Left hindlimb (tissue), 1 donor: ENCODE measurements at places on chromosomes 7 and 10.

GRCh38 chr10:82210331-82210730 is 335.3 kb downstream of the NRG3 start:
- DNase-seq = no peak

- no peak for DNase-seq
Measured at GRCh38 chr10:89526358-89526757, 9.0 kb downstream of the SLC16A12 start.

- DNase-seq = no peak
Measured at GRCh38 chr7:67663644-67664043, 667.0 kb downstream of the TYW1 start.

DNA sequence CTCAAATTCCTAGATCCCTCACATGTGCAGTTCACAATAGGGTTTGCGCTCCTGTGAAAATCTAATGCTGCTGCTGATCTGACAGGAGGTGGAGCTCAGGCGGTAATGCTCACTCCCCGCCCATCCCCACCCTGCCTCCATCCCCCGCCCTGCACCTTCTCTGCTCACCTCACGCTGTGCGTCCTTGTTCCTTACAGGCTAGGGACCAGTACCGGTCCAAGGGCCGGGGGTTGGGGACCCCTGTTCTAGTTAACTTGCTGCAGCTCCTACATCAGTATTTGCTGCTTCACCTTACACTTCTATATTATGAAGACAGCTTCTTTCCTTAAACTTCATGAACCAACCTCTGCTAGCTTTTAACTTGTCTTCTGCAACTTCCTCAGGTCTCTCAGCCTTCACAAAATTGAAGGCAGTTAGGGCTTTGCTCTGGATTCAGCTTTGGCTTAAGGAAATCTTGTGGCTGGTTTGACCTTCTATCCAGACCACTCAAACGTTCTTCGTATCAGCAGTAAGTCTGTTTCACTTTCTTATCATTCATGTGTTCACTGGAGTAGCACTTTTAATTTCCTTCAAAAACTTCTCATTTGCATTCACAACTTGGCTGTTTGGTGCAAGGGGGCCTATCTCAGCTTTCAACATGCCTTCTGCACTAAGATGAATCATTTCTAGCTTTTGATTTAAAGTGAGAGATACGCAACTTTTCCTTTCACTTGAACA is 1.7 kb upstream of the TNKS2 start:
- DNase-seq = no peak

GRCh38 chr7:77747178-77747577 is 50.9 kb downstream of the RSBN1L start:
- no peak for DNase-seq

GRCh38 chr10:94413361-94413760 is 11.0 kb downstream of the TBC1D12 start:
- DNase-seq = no peak

- no peak for DNase-seq
Measured at GRCh38 chr7:127158659-127159058, 94.1 kb downstream of the GRM8 start.

GRCh38 chr7:30694218-30694745 is 12.0 kb upstream of the CRHR2 start:
- no peak for DNase-seq

DNA sequence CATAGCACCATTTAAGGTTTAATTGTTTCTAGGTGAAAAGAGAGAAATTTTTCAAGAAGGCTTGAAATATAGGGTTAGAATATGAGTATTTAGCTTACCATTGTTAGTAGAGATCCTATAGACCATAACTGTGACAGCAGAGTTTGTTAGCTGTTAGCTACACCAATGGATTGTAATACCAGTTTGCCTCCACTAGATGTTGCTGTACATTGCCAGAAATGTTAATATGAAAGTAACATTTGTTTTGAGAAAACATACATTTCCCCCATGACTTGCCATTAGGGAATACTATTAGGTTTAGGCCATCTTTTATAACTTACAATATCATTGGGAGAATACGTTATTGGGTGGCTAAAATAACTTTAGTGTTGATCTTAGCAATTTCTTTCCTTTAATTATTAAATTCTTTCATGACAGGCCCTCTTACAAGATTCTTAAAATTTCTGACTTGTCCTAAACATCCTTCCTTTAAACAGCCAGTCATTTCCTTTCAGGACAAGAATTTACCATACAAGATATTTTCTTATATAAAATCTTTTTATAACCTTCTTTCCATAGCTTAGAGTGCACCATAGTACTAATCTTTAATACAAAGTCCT is 39.5 kb downstream of the ZNF117 start:
- DNase-seq = no peak

GRCh38 chr7:101402081-101402779 is 39.6 kb downstream of the COL26A1 start:
- no peak for DNase-seq

DNA sequence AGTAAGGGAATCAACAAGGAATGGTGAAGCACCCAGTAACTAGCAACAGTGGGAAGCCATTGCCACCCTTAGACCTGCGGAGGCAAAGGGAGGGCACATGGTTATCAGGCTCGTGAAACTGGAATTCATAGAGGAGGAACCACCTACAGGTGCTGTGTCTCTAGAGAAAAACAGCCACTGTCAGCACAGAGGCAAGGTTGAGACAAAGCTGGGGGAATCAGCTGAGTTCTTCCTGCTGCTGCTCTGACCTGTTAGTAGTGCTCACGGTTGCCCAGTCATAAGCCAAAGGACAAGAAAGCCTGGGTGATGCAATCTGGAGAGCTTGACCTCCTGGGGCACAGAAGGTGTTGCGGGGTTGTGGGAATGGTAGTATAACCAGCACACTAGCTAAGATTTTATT is 110.1 kb downstream of the TPST1 start:
- no peak for DNase-seq

- no peak for DNase-seq
Measured at GRCh38 chr7:116390363-116390762, 109.2 kb upstream of the CAV2 start.

DNA sequence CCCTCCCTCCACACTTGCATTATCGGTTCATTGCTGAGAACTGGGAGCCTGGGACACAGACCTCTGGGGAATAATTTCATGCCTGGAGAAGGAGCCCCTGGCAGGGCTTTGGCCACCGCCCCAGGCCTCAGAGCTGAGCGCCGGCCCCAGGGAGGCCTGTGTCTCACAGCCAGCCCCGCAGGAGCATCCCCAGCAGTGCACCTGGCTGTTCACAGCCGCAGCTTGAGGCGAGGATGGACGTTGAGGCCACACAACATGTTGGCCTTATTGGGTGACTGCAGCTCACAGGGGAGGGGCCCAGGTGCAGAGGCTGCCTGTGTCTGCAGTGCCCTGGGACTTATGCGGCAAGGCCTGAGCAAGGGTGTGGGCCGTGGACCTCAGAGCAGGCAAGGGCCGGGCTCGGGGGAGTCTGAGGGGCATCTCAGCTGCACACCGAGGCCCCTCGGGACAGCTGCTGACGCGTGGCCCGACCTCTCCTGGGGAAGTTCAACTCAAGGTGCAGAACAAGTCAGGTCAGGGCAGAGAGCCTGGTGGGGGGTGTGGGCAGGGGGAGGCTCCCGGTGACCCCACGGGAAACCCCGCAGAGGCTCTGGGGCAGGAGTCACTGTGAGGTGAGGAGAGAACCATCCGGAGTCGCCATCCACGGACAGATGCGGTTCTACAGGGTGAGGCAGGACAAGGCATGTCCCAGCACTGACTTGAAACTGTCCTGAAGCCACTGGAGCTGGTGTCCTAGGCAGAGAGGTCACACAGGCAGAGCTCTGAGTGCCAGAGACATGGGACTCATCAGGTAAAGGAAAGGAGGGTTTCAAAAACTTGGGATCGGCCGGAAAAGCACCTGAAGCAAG is 13.1 kb upstream of the UBE3C start:
- DNase-seq = no peak

DNA sequence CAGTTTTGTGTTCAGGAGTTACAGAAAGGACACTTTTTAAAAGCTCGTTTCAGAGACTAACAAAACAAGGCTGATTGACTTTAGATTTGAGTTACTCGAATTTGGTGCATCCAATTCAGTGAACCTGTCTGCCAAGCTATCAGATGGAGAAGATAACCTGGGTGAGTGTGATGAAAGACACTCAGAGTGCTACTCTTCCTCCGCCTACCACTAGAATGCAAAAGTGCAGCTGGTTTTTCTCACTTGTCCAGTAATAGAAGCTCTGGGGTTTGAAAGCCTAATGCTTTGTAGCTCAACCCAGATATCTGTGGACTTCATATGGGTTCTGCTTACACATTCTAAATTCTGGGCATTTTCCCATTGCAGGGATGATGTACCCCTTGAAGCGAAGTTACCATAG is 82.8 kb upstream of the NPY start:
- no peak for DNase-seq

DNA sequence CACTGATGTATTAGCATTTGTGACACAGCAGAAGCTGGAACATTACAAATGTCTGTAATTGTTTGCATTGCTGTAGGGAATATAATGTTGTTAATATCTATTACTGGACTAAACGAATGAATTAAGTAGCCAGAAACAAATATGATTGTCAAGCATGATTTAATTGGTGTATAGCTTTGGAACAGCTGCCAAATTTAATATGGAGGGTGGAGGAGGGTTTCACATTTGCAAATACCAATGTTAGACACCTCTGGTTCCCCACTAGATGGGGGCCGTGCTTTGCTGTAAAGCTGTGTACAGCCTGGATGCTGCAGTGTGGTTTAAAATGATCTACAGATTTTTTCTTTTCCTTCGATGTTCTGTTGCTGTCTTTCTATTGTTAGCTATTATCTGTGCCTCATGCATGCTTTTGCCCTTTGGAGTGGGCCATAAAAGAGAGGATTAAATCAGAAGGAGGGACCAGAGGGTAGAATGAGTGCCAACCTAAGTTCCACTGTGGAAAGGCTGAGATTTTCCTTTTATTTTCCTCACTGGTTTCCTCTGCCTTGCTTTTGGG is 23.1 kb downstream of the DNAJB9 start:
- DNase-seq = no peak

- no peak for DNase-seq
Measured at GRCh38 chr10:97567891-97568290, 4.7 kb upstream of the ANKRD2 start.

DNA sequence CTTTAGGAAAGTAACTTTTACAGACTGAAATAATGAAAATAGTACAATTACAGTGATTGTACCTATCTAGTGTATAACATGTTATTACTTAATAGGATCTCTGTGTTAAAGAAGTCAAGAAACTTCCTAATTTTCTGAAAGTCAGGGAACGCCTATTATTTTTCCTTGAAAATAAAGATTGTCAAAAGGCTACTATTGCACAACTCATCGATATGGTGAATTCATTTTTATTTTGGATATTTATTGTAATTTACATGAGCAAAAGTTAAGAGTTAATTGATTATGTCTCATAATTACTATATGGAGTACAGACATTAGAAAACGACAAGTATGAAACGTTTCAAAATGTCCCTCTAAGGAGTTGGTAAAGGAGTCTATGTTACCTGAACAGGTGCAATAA is 12.8 kb downstream of the MINDY3 start:
- no peak for DNase-seq

DNA sequence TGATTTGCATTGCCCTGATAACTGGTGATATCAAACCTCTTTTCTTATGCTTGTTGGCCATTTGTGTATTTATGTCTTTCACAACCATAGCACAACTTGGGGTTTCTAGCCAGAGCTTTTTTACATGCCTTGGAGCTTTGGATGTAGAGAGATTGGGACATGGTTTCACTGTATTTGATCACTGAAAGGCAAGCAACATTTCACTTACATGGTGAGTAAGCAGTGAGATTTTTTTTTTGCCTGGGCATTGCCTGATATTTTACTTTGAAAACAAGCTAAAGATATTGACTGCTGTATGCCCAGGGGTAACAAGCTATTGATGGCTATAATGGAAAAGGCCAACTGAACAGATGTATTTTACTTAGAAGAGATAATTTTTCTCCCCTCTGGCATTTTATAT is 259.0 kb downstream of the PHTF2 start:
- no peak for DNase-seq

DNA sequence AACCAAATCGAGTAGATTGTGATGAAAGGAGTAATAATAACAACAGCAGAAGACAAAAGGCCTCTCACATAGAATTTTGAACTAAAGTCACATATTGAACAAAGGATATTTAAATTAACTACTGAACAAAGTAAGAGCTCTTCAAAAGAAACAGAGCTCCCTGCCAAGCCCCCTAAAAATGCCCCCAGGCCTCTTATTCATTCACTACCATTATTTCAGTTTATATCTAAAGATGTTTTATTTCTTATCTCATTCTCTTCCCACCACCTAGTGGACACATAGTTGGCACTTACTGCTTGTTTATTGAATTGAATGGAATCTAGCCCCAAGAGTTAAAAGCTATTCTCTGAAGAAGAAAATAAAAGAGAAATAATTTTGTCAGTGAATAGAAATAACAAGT is 37.4 kb downstream of the VCL start:
- no peak for DNase-seq

- no peak for DNase-seq
Measured at GRCh38 chr7:24407965-24408364, 124.0 kb downstream of the NPY start.

GRCh38 chr7:20503278-20503950 is 112.1 kb upstream of the ABCB5 start:
- DNase-seq = no peak

- DNase-seq = no peak
Measured at GRCh38 chr10:76080451-76080850, 649.0 kb downstream of the LRMDA start.

GRCh38 chr10:92575961-92576360 is 2.1 kb upstream of the IDE start:
- DNase-seq = no peak

GRCh38 chr7:75721426-75721825 is 17.3 kb downstream of the HIP1 start:
- no peak for DNase-seq
